Dermis lymphatic vessel endothelial cell (primary cell): ENCODE measurements at places on chromosomes 4 and X. TPM values are rescaled to one million over a fixed set of nuclear protein-coding genes. Genes with fewer than 3 reads are reported as not detected.

The DCHS2 gene
- total RNA-seq = 0.26 and 5.6 TPM in 2 replicates

The OTUD6A gene
- total RNA-seq = not detected in 2 replicates

The RNF128 gene
- 0.09 and 0.43 TPM in 2 replicates for total RNA-seq

The DRD5 gene
- not detected in 2 replicates for total RNA-seq

The HTT gene
- total RNA-seq = 34.7 and 37.3 TPM in 2 replicates

The TRIM61 gene
- not detected in 2 replicates for total RNA-seq

The RHOXF2 gene
- total RNA-seq = not detected in 2 replicates

The GPRASP3 gene
- 3.4 and 6.0 TPM in 2 replicates for total RNA-seq

The PPP1R3F gene
- 1.6 and 1.7 TPM in 2 replicates for total RNA-seq

The FBXO8 gene
- 35.7 and 36.4 TPM in 2 replicates for total RNA-seq

The GNRHR gene
- not detected in 2 replicates for total RNA-seq

The CLDN34 gene
- 0.09 TPM in 1 of 2 replicates, not detected in the other for total RNA-seq

The AREG gene
- total RNA-seq = 0.09 TPM in 1 of 2 replicates, not detected in the other

The HDAC6 gene
- total RNA-seq = 21.7 and 25.2 TPM in 2 replicates

The ATP10D gene
- 22.4 and 27.8 TPM in 2 replicates for total RNA-seq

The AFP gene
- not detected in 2 replicates for total RNA-seq

The UGT2B7 gene
- not detected in 2 replicates for total RNA-seq
